ENCODE measurements at places on chromosomes 5 and 9.

DNA sequence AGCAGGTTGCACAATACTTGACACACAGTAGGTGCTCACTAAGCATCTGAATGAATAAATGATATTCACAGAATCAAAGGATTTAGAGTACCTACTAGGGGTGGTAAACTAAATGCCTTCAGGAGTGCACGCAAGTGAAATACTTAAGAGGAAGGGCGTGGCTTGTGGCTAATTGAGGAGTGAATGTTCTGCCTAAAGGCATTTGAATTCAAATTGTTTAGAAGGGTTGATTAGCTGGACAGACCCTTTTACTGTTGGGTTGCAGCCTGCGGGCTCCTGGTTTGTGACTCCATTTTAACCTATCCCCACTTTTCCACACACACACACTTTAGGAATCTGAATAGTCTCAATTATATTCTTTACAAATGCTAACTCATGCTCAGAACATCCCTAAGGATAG is 63.1 kb downstream of the PPP2R2B start:
- DNase-seq: no peak

DNA sequence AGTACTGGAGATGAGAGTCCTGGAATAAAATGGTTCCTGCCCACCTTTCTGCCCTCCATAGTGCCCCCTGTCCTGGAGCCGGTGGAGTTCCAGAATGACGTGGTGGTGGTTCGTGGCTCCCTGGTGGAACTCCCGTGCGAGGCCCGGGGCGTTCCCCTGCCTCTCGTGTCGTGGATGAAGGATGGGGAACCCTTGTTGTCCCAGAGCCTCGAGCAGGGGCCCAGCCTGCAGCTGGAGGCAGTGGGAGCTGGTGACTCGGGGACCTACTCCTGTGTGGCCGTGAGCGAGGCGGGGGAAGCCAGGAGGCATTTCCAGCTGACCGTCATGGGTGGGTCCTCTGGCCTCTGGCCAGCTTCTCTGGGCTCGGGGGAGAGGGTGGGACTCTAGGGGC is 51.1 kb upstream of the ASS1 start:
- no peak for DNase-seq

- no peak for DNase-seq
Measured at GRCh38 chr9:91682806-91683205, 259.2 kb upstream of the NFIL3 start.

GRCh38 chr5:9363026-9363425 is 182.8 kb downstream of the SEMA5A start:
- DNase-seq: no peak

- no peak for DNase-seq
Measured at GRCh38 chr5:93717162-93717561, 24.2 kb downstream of the POU5F2 start.

DNA sequence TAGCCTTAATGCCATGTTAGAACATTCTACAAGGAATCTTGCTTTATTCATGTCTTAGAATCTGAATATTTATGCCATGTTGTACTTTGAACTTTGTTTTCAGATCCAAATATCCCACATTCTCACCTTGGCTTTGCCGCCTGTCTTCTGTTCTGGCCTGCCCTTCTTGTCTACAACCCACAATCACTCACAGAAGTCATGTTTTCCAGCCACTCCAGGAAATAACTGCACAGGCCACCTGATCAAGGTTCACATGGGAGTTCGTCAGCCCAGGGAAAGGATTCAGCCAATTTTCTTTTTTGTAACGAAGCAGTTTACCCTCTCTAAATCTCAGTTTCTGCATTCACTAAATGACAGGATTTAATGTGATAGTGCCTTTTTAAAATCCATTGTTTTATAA is 70.5 kb downstream of the JAKMIP2 start:
- DNase-seq: no peak

DNA sequence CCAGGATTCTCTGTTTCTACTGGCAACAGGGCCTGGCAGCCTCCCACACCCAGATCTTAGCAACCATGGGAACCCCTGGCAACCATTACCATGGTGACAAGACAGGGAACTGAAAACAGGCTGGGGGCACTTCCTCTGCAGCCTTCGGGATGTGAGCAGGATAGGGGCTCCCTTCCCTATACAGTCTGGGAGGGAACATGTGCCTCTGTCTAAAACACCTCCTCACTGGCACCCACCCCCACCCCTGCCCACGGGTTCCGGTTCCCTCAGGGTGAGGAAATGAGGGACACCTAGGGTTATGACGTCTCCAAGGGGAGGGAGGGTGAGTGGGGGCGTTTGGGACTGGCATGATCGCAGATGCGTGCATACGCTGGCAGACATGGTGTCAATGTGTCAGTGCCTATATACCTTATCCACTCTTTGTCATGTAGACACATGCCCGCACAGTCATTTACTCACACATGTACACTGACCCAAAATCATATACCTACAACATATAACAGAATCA is 3.0 kb upstream of the DNAJB5 start:
- peak; percentile 57 for DNase-seq

DNA sequence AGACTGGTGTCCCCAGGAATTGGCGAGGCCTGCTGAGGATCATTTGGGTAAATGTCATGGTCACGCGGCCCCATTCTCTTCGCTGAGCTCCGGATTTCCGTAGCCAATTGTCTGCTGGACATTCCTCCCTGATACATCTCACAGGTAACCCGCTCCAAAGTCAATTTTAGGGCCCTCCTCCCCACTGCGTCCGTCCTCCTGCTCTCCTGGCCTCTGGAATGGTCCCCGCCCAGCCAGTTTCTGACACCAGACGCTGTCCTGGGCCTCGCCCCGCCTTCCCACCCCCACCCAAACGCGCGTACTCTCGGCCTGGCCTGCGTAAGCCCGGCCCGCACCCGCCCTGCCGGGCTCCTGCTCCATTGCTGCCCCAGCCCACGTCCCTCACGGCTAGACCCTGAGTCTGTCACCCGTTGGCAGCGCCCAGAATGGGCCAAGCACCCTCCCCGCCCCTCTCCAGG is 202.0 kb downstream of the AUH start:
- DNase-seq: no peak

GRCh38 chr5:37900692-37901091 is 60.9 kb upstream of the GDNF start:
- DNase-seq: no peak

- DNase-seq: no peak
Measured at GRCh38 chr5:112532654-112533360, 113.7 kb upstream of the EPB41L4A start.

DNA sequence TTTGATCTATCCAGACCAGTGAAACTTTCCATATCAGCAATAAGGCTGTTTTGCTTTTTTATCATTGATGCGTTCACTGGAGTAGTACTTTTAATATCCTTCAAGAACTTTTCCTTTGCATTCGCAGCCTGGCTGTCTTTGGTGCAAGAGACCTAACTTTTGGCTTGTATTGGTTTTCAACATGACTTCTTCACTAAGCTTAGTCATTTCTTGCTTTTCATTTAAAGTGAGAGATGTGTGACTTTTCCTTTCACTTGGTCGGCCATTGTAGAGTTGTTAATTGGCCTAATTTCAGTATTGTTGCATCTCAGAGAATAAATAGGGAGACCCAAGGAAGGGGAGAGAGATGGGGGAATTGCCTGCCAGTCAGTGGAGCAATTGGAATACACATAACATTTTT is 26.4 kb upstream of the CMYA5 start:
- no peak for DNase-seq

DNA sequence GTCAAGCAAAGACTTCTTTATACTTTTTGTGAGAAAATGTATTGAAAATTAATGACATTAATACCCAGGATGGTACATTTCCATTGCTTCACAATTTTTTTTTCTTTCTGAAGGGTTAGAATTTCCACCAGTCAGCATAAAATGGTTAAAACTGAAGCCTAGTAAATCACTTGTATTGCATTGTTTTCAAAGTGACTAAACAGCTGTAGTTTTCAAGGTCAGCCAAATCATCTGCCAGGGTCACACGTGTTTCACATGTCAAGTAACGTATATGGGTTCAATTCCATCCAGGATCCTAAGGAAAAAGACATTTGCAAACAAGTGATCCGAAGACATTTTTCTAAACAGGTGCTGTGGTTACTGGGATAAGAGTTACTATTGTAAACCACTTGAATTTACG is 574.2 kb downstream of the RAB3C start:
- DNase-seq: no peak

GRCh38 chr9:112145886-112146285 is 29.2 kb downstream of the SUSD1 start:
- no peak for DNase-seq

Data from stimulated activated naive CD4-positive, alpha-beta T cell treated with Interleukin-2 at 50 U/mL for 16 hours (primary cell).